ENCODE measurements at places on chromosomes 6 and 20.

DNA sequence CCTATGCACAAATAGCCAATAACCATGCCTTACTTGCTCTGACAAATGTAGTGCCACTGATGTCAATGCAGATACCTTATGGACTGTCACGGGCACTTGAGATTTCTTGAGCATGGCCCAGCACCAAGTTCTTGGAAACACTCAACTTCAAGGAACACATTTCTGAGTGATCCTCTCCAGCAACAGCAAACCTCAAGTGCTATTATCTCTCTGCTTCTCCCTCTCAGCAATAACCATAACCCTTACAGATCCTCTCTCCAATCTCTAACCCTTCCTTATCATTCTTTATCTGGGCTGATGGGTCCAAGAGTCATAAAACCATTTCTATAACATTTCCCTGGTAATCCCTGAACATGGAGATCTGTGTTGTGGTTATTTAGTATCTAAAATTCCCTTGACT is 266.9 kb upstream of the STXBP5 start:
- DNase-seq: no peak

- no peak for DNase-seq
These were observed 43.3 kb downstream of the PPARD start for GRCh38 chr6:35385457-35386202.

DNA sequence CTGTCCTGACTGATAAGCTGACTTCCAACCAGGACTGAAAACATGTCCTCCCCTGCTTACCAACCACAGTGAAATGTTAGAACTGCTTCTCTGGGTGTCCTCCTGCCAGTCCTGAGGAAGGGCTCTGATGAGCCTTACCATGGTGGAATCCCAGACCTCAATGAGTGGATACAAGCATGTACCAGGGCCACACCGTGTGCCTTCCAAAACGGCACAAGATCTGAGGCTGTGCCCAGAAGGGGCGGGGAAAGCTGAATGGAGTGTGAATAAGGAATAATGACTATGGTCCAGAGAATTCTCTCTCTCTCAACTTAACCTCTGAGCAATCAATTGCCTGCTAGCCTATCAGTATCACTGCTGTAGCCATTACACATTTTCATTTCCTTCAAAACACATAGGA is 51.7 kb downstream of the PDE10A start:
- DNase-seq: no peak

GRCh38 chr6:11021003-11021402 is 23.1 kb downstream of the ELOVL2 start:
- no peak for DNase-seq

- no peak for DNase-seq
These were observed 294.8 kb downstream of the RNF144B start for GRCh38 chr6:18681832-18682503.

- DNase-seq: peak; percentile 48
These were observed at the start of gene ENPP5 for GRCh38 chr6:46170357-46171289. Gene ENPP5, minus strand, starts transcription at chr6:46170980. Its CDS starts 2,718 bp downstream, at chr6:46168262.

DNA sequence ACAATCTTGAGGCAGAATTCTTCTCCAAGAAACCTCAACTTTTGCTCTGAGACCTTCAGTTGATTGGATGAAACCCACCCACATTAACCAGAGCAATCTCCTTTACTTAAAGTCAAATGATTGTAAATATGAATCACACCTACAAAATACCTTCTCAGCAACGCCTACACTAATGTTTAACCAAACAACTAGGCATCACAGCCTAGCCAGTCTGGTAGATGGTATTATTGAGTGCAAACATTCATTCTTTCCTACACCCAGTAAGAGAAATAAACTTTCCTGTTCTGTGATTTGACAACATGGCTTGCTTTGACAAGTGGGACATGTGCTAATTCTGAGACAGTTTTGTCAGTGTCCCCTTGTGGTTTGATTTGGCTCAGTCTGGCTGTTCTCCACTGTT is 252.2 kb downstream of the HACE1 start:
- no peak for DNase-seq

DNA sequence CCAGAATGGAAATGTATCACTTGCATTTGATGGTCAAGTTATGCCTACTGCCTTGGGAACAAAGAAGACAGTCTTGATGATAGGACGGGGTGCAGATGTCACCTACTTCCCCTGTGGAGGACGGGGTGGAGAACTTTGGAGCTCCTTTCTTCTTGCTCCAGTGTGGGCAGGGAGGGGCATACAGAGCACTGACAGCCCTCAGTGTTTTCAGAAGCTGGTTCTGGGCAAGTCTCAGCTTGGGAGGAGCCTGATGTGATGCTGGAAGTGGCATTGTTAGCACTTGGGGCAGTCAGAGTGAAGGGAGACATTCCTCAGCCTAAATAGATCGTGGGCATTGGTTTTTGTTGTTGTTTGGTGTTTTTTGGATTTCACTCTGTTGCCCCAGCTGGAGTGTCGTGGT is 59.7 kb downstream of the SYNJ2 start:
- DNase-seq: no peak

DNA sequence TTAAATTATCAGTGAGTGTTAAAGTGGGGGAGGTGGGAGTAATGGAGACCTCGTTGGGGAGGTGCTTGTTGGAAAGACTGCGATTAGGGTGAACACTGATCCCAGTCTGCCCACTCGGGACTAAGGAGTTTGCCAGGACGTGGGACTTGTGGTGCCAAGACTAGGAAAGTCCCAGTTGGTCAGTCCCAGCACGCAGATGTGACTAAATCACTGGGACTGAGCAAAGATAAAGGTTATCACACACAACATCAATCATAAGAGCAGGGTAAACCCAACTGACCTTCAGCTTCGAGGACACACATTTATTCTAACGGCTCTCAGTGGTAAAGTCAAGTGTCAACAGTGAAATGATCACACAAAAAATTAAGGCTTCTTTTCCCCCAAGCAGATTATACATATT is 45.5 kb downstream of the PDE10A start:
- DNase-seq: no peak

GRCh38 chr6:107917451-107918375 is 40.3 kb downstream of the SEC63 start:
- no peak for DNase-seq

- no peak for DNase-seq
These were observed 2.0 kb upstream of the SHLD1 start for GRCh38 chr20:5748246-5748645.

GRCh38 chr6:40933864-40934263 is 105.2 kb downstream of the UNC5CL start:
- no peak for DNase-seq

GRCh38 chr20:18578581-18578980 is 9.3 kb upstream of the DTD1 start:
- no peak for DNase-seq

- DNase-seq: peak; percentile 56
These were observed 224.8 kb upstream of the MARCKS start for GRCh38 chr6:113632220-113632864.

DNA sequence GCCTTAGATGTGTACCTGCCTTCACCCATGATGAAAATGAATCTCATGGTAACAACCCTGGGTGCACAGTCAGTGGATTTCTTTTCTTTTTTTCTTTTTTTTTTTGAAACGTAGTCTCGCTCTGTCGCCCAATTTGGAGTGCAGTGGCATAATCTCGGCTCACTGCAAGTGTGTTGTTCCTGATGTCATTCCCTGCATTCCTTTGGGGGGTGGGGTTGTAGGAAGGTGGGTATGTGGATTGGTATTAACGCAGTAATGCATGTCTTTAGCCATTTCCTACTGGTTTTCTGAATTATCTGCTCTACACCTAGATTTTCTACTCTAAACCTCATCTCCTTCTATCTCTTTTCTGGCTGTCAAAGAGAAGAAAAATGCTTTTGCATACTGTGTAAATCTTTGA is 146.6 kb downstream of the RNF144B start:
- DNase-seq: no peak

- no peak for DNase-seq
These were observed 109.0 kb upstream of the COL21A1 start for GRCh38 chr6:56356426-56356825.

- peak; percentile 17 for DNase-seq
These were observed 83.2 kb upstream of the TAB2 start for GRCh38 chr6:149234051-149234962.

DNA sequence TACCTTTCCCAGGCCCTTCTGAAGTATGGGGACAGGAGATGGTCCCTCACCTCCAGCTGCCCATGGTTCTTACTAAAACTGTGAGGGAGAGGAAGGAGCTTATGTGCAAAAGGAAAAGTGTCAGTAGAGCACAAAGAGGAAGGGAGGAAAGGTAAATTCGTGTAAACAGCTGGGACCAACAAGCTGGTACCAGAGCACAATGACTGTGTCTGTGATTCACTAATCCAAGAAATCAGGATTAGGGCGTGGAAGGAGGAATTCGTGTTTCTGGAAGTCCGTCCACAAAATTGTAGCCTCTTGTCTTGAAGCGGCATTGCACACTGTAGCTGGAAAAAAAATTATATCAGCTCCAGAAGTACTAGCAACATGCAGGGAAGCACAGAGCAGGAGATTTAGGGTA is 129.0 kb upstream of the RREB1 start:
- DNase-seq: no peak

GRCh38 chr20:23340524-23340923 is 10.1 kb upstream of the NXT1 start:
- DNase-seq: no peak

DNA sequence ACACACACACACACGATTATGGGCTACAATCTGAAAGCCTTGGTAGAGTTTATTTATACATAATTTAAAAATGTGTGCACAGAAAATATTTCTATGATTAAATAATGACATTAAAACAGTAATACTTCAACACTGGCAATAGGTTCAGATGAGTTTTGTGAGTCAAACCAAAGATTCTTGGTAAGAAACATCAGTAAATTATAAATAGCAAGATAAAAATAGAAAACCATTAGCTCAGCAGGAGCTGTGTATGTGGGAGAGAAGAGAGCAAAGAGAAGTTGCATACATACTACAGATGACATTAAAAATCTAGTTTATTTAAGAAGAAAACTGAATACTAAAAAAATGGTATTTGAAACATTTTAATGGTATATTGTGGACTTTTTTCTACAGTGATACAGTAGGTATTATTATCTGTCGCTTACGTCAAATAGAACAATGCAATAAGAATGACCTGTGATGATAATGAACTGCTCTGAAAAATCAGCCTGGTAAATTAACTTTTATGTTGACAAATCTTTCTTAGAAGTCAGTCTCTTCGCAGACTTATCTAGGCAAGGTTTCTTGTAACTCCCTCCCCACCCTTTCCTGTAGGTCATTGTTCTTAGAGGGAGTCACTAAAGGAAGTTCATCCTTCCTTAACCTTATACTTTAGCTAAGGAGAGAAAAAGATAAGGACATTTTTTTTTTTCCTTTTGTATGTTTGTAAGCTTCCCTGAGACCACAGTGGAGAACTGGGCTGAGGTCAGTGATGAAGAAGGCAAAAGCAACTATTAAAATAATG is 149.3 kb downstream of the GJA1 start:
- no peak for DNase-seq

DNA sequence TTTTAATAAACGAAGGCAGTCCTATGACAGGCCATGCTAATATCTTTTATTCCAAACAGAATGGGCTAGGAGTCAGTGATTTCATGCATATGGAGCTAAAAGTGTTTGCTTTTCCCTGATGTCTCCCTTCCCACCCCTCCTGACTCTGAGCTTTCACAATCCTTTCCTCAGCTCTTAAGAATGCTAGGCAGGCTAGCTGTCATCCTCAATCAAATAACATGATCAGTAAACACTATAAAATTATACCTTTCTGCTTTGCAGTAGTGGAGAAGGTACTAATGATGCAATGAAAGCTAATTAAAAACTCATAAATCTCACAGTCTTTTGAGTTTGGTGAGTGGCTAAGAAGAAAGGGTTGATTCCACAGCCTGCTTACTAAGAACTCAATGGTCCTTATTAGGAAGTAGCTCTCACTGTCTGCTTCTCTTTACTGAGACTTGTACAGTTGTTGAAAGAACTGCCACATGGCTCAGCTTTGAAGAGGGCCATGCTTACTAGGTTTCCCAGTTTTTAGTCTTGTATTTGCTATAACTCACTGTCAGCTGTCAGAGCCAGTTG is 250.9 kb upstream of the JAG1 start:
- DNase-seq: no peak

DNA sequence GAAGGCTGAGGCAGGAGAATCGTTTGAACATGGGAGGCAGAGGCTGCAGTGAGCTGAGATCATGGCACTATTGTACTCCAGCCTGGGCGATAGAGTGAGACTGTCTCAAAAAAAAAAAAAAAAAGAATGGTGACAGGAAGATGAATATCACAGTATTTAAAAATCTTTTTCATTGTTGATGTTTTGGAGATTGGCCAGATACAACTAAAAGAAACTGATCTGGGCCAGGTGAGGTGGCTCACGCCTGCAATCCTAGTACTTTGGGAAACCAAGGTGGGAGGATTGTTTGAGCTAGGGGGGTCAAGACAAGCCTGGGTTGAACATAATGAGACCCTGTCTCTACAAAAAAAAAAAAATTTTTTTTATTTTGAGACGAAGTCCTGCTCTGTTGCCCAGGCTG is 52.1 kb downstream of the TRAF3IP2 start:
- no peak for DNase-seq

DNA sequence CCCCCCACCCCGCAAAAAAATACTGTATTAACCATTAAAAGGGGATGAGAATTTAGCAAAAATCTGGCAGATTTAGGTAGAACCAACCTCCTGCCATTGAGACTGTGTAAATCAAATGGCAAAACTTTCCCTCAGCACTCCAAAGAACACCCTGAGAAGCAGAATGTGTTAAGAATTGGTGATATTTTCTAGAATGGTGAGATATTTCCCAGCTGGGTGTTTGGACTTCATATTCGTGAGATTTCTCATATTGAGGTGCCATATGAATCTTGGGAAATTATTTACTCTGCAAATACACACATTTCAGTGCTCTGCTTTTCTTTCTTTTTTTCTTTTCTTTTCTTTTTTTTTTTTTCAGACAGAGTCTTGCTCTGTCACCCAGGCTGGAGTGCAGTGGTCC is 66.3 kb upstream of the FOXO3 start:
- DNase-seq: no peak

DNA sequence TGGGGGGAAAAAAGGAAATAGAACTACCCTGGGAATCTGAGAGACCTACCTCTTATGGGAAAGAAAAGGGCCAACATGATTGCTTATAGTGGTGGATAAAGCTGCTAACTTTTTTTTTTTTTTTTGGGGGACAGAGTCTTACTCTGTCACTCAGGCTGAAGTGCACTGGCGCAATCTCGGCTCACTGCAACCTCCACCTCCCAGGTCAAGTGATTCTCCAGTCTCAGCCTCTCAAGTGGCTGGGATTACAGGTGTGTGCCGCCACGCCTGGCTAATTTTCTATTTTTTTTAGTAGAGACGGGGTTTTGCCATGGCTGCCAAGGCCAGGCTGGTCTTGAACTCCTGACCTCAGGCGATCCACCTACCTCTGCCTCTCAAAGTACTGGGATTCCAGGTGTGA is 39.5 kb upstream of the TBC1D22B start:
- DNase-seq: no peak

DNA sequence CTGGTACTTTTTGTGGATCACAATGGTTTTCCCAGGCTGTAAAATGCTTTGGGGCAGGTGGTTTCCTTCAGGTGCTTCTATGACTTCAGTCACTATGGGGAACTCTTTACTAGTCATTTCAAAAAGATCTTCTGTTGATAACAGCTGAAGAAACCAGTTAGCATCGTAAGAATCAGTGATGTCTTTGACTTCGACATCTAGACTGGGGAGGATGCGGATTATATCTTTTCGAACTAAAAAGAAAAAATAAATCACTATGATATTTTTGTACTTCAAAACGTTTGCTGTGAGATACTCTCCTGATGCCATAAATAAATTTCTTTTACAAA is 87.2 kb downstream of the THEMIS start:
- no peak for DNase-seq

- no peak for DNase-seq
These were observed 126.5 kb upstream of the NXT1 start for GRCh38 chr20:23223908-23224580.
